T follicular helper cell (primary cell): ENCODE measurements at places on chromosomes 2 and 18.

GRCh38 chr2:191869178-191869577 is 22.3 kb upstream of the CAVIN2 start:
- DNase-seq = no peak

- no peak for DNase-seq
These were observed 31.2 kb downstream of the MARCHF4 start for GRCh38 chr2:216341121-216341520.

- DNase-seq = no peak
These were observed 38.2 kb upstream of the CAVIN2 start for GRCh38 chr2:191885098-191885497.

DNA sequence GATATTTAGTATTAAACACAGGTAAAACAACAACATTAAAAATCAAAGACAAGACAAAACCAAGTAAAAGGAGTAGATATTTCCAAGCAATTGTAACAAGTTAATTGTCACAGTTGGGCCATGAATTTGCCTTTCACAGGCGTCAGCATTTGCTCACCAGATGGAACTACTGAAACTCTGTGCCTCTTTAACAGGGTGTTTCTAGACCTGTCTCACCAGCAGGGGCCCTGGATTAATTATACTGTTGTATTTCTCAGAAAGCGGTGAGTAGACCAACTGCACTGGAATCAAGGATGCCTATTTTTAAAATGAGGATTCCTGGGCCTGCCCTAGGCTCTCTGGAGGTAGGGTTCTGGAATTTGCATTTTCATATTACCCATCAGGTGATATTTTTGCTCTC is 92.6 kb downstream of the UPP2 start:
- no peak for DNase-seq

- DNase-seq = no peak
These were observed 92.8 kb downstream of the VIT start for GRCh38 chr2:36789181-36789804.
